Endothelial cell of umbilical vein (primary cell): ENCODE measurements at places on chromosomes 5 and 9.

- DNase-seq: no peak
Observed at GRCh38 chr9:117535973-117536372, 121.1 kb upstream of the ASTN2 start.

DNA sequence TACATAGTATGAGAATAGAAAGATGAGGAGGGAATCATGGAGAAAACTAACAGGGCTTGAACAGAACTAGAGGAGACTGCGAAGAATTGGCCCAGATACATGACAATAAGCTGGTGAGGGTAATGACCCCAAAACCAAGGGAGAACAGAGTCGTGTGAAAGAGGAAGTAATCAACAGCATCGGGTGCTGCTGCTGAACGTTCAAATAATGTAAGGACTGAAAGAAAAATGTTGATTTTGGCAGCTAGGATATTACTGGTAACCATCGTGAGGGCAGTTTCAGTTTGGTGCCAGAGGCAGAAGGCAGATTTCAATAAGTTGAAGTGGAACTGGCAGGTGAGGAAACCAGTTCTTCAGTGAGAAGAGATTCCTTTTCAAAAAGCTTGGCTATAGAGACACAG, 66.8 kb upstream of the SMC2 start:
- DNase-seq: no peak

GRCh38 chr9:87678650-87679355, 47.1 kb upstream of the CTSL start:
- DNase-seq: peak; percentile 57

DNA sequence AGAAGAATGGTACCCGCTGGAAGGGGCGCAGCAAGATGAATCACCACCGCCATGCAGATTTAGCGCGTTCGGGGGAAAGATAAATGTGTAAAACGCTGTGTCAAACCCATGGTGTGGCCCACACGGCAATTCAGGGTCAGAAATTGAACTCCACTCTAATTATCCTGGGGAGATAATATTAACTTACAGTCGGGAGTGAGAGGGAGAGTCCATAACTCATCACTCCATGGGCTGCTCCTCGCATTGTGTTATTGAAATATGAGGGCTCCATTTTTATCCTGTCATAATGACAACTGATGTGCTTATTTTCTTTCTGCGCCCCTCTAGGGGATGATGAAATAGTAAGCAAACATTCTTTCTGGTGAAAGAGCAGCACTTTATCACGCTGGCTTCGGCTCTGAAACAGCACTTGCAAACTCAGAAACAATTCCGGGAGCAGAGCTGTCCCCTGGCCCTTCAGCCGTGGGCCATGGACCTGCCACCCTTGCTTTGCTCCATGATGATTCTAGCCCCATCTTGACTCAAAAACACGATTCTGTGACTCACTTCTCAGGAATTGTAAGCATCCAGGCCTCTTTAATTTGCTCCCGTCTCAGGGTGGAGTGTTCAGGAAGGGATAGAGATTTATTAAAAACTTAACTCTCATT, 431.6 kb downstream of the IRX1 start:
- peak; percentile 3 for DNase-seq

DNA sequence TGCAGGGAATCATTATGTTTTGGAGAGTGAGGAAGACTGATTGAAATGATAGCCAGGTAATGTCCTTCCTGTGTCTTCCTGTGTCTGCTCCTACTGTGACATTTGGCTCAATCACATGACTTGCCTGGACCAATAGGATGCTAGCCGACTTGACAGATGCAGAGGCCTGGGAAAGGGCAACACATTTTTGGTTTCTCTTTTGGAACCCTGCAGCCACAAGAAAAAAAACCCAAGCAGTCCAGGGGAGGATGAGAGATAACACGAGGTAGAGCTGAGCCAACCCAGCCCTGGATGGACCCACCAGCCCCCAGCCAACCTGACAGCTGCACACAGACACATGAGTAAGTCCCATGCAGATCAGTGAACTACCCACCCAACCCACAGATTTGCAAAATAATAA, 256.1 kb upstream of the SMARCA2 start:
- no peak for DNase-seq

DNA sequence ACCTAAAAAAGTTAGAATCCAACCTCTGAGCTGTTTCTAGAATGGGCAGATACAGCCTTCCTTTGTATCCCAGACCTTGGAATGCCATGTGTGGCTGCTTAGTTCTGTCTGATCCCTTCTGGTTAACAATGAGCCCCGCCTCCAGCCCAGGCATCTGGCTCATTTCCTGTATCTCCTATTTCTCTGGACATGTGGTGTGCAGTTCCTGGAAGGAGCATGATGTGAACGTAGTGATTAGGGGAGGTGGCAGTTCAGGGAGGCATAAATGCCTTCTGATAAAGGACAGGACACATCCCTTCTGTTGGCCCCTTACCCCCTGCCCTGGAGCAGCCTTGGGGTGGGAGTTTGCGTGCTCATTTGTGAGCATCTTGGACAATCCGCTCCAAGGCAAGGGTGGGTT, 243.0 kb downstream of the ZSWIM6 start:
- DNase-seq: peak; percentile 24

DNA sequence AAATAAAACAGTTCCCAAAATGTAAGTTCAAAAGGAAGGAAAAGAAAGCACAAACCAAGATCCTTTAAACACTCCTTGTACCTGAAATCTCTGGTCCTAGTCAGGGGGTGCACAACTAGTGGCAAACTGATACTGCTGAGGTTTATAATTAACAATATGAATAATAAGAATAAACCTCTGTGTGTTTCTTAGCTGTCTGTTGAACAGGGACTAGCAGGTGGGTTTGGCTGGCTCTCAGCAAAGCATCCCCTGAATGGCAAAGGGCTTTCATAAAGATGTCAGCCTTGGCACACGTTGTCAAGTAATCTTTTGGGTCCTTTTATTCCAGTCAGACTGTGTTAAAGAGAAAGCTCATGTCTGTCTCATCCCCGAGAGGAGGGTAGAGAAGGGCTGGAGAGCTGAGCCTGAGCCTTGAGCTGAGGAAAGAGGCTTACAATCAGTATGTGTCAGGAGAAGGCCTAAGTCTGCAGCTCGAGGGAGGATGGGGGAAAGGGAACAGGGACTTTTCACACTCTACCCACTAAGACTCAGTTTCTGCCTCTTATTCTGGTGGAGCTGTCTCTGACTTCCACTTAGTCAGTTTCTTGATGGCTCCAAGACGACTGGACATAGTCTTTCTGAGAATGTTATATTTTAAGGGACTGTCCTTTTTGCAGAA, 123.0 kb downstream of the GALNT10 start:
- DNase-seq: no peak
